ENCODE measurements at places on chromosomes 13 and 19.
A peak's percentile ranks its signal among the peaks of the same experiment; 100 is the strongest.

GRCh38 chr13:26656919-26657318, 99.4 kb downstream of the WASF3 start:
- DNase-seq: no peak

DNA sequence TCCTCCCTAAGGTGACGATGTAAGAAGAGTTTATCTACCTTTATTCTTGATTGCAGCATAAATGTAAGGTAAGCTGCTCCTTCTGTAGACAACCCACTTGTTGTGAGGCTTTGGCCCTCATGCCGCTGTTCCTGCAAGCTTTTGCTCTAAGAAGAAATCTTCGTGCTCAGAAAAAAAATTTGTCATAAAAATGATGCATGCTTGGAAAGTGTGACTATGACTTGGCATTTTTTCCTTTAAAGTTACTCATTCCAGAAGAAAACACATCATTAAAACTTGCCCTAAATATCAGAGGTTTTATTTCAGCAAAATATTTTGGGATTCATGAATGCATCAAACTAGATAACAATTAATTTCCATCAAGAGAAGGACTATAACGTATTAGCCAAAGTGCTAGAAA, 39.8 kb downstream of the KCTD12 start:
- DNase-seq: no peak

DNA sequence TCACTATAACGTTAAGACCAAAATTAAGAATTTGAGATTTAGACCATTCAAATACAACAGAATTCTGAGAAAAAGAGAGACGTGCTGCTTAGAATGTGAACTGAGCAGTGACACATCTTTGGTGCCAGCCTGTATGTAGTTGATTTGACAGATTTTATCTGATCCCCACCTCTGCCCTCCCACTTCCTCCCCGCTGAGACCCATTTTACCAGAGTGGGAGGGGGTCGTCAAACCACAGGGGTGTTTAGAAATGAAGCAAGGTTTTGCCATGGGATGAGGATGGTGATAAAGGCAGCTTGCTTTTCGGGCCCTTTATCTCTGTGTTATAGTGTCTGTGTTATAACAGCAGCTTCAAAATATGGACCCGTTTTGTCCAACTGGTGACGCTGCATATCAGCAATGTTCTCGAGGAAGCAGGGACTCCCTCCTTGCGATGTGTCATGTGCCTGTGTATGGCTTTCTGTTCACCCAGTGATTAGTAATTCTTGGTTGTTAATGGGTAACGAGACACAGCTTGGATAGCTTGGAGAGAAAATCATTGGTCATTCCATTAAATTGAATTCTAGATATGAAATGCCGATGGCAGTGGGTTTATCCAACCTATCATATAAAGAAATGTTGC, 125.0 kb downstream of the HS6ST3 start:
- no peak for DNase-seq

- DNase-seq: no peak
These were observed 2.5 kb downstream of the SGCG start for GRCh38 chr13:23183292-23183691.

DNA sequence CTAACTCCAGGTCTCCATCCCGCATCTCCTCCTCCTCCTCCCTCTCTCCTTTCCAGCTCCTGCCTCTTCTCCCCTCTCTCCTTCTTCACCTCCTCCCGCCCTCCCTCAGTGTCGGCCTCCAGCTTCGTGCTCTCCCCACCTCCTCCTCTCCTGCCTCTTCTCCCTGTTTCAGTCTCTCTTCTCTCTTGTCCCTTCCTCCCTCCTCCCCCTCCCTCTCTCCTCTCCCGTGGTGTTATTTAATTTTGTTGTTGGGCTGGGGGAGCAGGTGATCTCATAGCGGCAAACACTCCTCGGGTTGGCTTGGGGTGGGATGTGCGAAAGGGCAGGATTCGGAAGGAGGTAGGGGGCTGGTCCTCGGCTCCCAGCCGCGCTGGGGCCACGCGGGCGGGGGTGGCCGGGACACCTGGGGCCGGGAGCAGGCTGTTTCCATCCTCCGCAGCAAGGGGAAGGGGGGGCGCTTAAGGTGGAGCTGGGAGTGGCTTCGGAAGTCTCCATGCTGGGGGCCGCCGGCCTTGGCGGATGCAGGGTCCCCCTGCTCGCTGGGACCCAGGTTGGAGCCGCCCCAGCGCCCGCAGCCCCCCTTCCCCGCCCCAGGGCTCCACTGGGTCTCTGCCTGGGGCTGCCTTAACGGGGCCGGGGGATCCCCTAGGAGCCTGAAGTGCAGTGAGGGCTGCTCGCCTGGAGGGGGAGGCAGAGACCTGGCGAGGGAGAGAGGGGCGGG, at the start of gene CA11:
TSS of gene CA11 (minus strand) at position 187 of the 721 bp plus-strand sequence. CDS start 555 bp downstream, outside the sequence.
- DNase-seq: peak; percentile 95

GRCh38 chr19:49064768-49065611, at the start of gene NTF4:
Gene NTF4 (minus strand): TSS chr19:49064818. CDS start chr19:49061997, 2,821 bp downstream.
- DNase-seq: no peak

DNA sequence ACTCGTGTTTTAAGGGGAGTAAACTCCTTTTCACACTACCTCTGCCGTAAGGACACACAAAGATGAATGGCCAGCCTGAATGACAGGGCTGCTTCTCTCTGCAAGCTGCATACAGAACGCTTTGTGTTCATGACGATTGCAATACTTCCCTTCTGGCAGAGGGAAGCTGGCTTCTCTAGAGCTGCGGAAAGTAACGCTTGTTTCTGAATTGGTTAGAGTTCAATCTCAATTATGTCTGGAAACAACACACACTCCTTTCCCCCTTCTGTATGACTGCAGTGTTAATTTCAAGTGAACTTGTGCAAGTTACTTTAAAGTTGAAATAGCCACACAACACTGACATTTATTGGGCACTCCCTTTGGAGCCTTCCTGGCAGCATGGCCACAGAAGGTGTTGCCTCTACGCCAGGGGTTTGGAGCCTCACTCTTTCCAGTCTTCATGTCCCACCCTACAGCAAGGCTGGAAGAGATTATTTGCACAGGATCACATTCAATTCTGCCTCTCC, 242.6 kb downstream of the NDFIP2 start:
- no peak for DNase-seq

DNA sequence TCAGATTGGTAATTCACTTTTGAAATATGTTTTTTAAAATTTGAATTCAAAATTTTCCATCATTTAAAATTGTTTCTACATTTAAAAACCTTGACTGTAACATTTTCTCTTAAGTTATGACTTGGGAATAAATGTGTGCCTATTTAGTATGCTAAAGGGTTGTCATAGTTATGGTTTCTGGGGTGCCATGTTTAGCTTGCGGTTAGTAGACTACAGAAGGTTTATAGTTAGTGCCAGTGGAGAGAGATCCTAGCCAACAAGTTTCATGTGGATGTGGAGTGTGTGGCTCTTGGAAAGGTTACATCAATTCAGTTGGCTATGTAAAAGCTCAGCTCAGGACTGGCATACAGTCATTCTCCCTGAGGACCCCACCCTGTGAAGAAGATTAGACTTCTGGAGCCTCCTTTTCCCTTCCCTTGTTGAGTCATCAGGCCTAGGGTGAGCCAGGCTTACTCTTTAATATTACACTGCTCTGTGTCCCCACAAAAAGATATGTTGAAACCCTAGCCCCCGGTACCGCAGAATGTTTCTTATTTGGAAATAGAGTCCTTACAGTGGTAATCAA, 20.4 kb downstream of the LMO7 start:
- DNase-seq: no peak

GRCh38 chr13:59326717-59327116, 837.0 kb downstream of the DIAPH3 start:
- DNase-seq: no peak
